Foreskin fibroblast (primary cell): ENCODE measurements at places on chromosomes 3 and 15.
A peak's percentile ranks its signal among the peaks of the same experiment; 100 is the strongest.

DNA sequence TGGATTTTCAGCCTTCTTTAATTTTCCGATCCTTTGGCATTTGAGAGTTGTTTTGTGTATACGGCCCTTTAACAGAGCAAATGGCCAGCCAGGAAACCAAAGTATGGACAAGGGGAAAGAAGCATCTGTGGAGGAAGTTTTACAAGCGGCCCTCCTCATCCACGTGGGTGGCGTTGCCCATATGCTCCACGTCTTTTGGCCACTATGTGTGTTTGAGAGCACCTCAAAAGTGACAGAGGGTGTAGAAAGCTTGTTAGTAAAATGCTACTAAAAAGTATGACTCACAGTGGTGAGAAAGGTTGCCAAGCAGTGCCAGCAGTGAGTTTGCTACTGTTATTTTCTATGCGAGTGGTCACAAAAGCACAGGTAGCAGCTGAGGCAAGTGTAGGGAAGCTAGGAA is 451.8 kb upstream of the NPAP1 start:
- DNase-seq, result no peak

GRCh38 chr3:141553055-141553454 is 66.2 kb downstream of the RASA2 start:
- no peak for DNase-seq

- DNase-seq, result no peak
Observed at GRCh38 chr3:114005481-114005880, 50.8 kb downstream of the CCDC191 start.

- no peak for DNase-seq
Observed at GRCh38 chr3:148863814-148864213, 1.3 kb upstream of the CPA3 start.

- no peak for DNase-seq
Observed at GRCh38 chr3:11248596-11248995, 23.6 kb upstream of the ATG7 start.

GRCh38 chr3:152192936-152193672 is 75.6 kb upstream of the MBNL1 start:
- no peak for DNase-seq

- DNase-seq, result peak; percentile 43
Observed at GRCh38 chr3:102189956-102190723, 244.7 kb upstream of the ZPLD1 start.
